BJ (cell line): ENCODE measurements at places on chromosomes 2 and 18. TPM values are rescaled to one million over a fixed set of nuclear protein-coding genes. Genes with fewer than 3 reads are reported as not detected.

DNA sequence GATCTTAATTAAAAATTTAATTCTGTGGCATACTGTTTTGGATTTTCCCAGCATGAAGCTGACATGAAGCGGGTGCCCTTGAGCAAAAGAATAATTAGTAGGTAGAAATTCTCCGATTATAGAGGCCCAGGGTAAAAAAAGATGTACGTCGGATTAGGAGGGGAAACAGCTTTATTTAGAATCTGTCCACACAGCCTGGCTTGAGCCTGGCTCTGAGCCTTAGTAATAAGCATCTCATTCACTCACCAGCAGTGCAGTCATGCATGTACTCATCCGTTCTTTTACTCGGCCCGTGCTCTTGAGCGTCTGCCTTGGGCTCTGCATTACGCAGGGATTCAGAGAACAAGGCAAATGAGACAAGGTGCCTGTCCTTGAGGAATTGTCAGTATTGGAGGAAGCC lies 219.3 kb downstream of the AGAP1 start:
- DNase-seq: no peak

Gene LRP2
- polyA plus RNA-seq: not detected in 2 replicates

Gene AMER3
- not detected in 2 replicates for polyA plus RNA-seq

Gene FSIP2
- polyA plus RNA-seq: 0.17 and 0.55 TPM in 2 replicates

GRCh38 chr2:168114619-168115018 lies 132.8 kb downstream of the STK39 start:
- DNase-seq: no peak
